Hair follicle dermal papilla cell (primary cell): ENCODE measurements at places on chromosomes 16 and 17. TPM values are rescaled to one million over a fixed set of nuclear protein-coding genes. Genes with fewer than 3 reads are reported as not detected.

The SEPTIN1 gene
- total RNA-seq, result 0.12 and 0.32 TPM in 2 replicates

The SLFN12 gene
- total RNA-seq, result 24.5 and 25.0 TPM in 2 replicates

The ZG16 gene
- total RNA-seq, result not detected in 2 replicates

The ABCA10 gene
- 5.0 and 8.4 TPM in 2 replicates for total RNA-seq
